Germinal center (tissue), 1 donor: ENCODE measurements at places on chromosomes 16 and 17.

DNA sequence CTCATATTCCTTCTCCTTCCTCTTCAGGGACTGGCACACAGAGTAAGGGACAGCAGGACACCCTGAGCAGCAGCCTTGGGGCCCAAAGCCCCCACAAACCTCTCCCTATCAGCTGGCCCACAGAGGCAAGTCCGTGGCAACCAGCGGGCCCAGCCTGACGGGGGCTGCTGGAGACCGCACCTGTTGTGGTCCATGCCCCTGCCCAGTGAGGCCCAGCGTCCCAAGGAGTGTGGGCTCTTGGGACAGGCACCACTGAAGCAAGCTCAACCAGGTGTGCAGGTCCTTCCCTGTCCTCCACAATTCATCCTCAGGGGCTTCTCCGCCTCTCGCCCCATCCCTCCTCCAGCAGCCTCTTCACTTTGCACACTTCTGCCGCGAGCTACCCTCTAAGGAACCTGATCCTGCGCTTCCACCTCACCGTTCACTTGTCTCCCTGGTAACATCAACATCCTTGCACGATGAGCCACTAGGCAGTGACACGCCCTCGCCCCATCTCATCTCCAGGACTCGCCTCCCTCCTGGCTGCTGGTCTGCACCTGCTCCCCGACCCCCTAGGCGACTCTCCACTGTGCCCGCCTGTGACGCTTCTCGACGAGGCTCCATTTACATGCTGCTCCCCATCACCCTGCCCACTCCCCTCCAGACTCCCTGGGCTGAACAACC lies 12.7 kb downstream of the MNT start:
- no peak for DNase-seq

- peak; percentile 39 for DNase-seq
Observed at GRCh38 chr17:12395733-12396354, 269.8 kb upstream of the MYOCD start.

DNA sequence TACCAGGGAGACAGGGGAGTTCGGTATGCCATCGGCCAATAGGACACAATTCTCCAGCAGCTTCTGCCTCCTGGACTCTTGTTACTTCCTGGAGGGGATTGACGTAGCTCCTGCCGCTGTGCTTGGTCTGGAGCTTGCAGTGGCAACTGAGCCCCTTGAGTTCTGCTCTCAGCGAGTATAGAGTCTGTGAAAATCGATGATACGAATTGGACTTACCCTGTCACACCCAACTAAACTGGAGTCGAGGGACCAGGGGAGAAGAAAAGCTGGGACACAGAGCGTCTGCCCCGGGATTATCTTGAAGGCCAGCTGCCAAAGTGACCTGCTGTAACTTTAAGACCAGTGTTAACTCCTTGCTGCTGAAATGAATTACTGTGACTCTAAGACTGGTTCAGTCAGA lies 22.2 kb downstream of the SEC14L1 start:
- no peak for DNase-seq

DNA sequence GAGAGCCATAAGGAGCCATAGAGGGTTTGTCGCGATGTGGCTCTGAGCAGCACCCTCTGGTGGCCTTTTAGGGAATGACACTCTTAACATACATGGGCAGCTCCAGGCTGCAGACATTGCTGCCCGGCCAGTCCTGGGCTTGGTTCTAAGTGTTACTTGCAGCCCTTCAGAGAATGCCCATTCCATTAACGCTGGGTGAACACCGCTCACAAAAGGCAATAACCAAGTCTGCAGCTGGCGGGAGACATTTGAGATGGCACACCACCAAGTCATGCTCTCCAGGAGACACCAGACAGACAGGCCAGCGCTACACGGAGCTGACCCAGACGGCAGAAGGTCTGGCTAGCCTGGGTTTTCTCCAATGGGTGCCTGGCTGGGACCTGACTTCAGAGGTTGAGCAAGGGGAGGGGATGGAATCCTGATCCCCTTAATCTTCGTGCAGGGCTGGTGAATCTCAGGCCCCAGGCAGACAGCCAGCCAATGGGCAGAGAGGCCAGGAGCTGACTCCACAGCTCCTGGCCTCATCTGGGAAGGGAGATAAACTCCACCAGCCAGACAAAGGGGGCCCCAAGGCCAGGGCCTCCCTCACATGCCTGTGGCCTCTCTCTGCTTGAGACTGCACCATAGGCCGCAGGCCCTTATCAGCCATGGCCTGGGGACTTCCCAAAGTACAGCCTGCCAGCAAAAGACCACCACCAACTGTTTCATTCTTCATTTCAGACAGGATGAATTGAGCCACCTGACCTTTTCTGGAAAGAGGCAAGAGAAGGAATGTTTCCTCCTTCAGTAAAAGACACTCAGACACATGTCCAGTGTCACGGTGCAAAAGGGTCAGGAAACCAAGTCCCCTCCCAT lies 58.8 kb downstream of the ZDHHC7 start:
- peak; percentile 68 for DNase-seq

GRCh38 chr17:74369221-74369620 lies 1.9 kb downstream of the GPR142 start:
- no peak for DNase-seq

- DNase-seq: no peak
Observed at GRCh38 chr16:73126525-73126853, 78.6 kb upstream of the ZFHX3 start.

GRCh38 chr17:62648956-62649294 lies 21.5 kb downstream of the MRC2 start:
- DNase-seq: no peak

DNA sequence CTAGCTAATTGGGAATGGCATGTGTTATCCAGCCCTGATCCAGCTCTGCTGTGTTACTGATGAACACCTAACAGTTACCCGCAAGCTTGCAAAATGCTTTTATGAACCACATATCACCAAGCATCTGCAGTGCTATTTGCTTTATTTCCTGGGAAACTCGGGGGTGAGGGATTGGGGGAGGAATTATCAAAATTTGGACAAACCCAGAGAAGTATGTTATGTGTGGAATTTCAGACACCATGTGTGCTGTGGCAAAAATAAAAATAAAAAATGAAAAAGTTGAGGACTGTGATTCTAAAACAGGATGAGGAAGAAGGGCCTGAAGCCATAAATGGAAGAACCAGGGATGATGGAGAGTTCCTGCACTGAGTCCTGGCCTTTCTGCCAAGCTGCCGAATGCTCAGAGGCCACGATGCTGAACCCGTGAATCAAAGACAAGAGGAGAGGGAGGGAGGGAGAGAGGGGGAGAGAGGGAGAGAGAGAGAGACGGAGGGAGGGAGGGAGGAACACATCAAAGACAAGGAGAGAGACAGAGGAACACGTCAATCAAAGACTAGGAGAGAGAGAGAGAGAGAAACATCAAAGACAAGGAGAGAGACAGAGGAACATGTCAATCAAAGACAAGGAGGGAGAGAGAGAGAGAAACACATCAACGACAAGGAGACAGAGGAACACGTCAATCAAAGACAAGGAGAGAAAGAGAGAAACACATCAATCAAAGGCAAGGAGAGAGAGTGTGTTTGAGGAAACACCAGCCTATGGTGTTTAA lies 89.8 kb downstream of the MRM3 start:
- no peak for DNase-seq

DNA sequence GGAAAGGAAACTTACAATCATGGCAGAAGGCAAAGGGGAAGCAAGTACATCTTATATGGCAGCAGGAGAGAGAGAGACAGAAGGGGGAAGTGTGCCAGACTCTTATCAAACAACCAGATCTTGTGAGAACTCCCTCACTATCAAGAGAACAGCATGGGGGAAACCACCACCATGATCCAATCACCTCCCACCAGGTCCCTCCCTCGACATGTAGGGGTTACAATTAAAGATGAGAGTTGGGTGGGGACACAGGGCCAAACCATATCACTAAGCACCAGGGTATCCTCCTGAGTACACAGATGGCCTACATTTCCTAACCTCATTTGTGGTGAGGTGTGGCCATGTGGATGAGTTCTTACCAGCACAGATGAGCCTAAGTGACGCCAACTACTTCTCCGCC lies 348.6 kb upstream of the ZFHX3 start:
- DNase-seq: no peak

- no peak for DNase-seq
Observed at GRCh38 chr16:29678691-29679267, at the start of gene QPRT. QPRT (plus strand) TSS chr16:29679180; CDS start chr16:29679198, 18 bp downstream.

DNA sequence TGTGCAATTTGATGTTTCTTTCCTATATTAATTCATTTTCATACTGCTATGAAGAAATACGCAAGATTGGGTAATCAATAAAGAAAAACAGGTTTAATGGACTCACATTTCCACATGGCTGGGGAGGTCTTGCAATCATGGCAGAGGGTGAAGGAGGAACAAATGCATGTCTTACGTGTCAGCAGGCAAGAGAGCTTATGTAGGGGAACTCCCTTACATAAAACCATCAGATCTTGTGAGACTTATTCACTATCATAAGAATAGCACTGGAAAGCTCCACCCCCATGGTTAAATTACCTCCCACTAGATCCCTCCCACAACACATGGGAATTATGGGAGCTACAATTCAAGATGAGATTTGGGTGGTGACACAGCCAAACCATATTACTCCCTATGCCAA lies 418.9 kb upstream of the MAF start:
- no peak for DNase-seq

- DNase-seq: no peak
Observed at GRCh38 chr16:3119701-3120408, 7.5 kb downstream of the ZNF205 start.

DNA sequence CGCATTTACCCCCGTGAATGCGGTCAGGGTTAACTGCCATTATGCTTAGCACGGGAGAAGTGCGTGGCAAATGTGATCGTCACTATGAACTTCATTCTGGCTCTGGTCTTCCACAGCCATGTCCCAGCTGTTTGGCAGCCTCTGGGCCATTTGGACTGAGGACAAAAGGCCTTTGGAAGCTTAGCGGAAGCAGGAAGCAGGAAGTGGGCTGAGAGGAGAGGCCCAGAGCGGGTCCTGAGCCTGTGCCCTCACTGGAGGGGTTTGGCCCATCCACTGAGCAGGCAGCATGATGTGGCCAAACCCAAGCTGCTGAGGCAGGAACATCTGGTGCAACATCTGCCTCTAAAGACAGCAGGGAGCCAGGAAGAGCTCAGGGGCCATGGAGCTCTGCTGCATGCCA lies 345.9 kb downstream of the C16orf95 start:
- DNase-seq: no peak

- no peak for DNase-seq
Observed at GRCh38 chr17:79189305-79189704, 114.7 kb downstream of the ENGASE start.

DNA sequence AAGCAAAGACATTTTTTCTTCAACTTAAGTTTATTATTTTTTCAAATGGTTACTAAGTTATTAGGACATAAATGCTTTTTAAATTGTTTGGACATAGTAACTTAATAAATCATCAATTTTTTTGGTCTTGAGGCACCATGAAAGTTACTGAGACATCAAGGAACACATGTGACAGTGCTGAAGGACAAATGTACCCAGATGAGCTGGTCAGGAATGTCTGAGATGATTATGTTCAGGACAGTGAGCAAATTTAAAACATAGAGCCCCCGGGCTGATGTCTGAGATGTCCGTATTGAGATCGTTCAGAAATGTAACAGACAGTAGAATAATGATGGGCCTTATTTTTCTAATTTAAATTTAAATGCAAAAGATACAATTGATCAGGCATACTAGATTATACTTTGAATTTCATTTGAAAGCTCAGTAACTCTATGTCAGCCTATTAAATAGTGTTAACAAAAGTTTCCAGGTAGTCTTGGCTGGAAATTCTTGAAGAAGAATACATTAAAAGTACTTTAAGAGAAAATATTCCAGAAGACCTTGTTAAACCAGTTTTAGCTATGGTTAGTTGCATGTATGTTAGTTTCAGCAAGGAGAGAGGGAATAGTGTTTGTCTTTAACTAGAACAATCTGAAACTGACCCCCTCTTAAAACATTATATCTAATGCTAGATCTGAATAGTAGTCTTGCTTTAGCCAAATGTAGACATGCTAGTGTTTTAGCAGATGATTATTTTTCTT lies 36.4 kb downstream of the SEC14L1 start:
- no peak for DNase-seq

GRCh38 chr16:82010649-82011048 lies 621 bp downstream of the SDR42E1 start:
- DNase-seq: no peak

- DNase-seq: no peak
Observed at GRCh38 chr17:66661411-66662256, 173.3 kb upstream of the CACNG5 start.

- no peak for DNase-seq
Observed at GRCh38 chr17:67644061-67644460, 73.7 kb upstream of the NOL11 start.

- peak; percentile 4 for DNase-seq
Observed at GRCh38 chr17:30599428-30600059, 122.3 kb downstream of the GOSR1 start.

GRCh38 chr16:25419153-25419552 lies 161.5 kb upstream of the ZKSCAN2 start:
- DNase-seq: no peak

DNA sequence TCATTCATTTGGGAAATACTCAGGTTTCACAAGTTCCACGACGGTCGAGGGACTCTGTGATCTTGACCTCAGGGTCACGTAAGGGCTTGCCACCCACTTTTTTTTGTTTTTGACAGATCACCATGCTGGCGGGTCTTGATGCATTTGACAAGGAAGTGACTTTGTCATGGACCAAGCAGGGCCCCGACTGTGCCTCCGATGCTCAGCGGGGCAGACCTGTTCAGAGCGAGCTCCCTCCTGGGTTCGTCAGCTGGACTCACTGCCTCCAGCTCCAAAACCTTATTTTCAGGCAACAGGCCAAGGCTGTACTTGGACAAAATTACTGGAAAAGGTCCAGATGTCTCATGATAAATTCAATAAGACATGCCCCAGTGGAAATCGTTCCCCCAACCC lies 9.0 kb upstream of the CLEC18A start:
- no peak for DNase-seq

GRCh38 chr16:86457501-86458148 lies 52.7 kb upstream of the FOXF1 start:
- no peak for DNase-seq

GRCh38 chr17:57622683-57623433 lies 122.2 kb downstream of the CCDC182 start:
- DNase-seq: peak; percentile 64

DNA sequence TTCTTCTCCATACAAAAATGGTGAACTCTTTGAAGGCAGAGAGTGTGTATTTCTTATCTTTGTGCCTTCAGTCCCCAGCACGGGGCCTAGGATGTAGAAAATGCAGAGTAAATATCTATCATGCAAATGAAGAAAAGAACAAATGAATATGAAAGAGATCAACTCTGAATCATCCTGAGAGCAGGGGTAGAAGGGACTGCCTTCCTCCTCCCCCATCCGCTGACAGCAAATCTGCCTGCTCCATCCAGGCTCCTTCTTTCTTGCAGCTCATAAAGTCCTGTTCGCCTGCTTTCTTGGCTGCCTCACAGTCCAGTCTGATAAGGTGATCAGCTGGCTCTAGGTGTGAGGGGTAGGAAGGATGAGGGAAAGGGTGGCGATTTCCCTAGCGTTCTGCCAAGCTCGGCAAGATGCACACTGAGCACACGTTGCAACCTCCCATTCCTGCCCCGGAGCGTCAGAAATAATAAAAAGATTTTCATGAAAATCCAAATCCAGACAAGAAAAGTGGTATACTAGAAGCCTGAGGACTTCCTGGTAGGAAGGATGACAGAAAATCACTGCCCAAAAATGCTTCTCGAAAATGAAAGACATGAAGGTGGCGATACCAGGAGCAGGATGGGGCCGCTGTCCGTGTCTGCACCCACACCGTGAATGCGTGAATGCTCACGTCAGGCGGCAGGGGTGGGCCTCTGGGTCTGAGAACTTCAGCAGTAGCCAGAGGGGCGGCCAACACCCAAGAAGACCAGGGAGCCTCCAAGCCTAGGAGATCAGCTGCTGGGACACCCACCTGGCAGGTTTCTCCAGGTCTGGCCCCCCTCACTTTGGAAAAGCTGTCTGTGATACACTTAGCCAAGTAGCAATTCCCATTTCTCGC lies 67.1 kb downstream of the VPS53 start:
- no peak for DNase-seq

- DNase-seq: no peak
Observed at GRCh38 chr16:85601730-85602401, 11.3 kb upstream of the GSE1 start.
